Stimulated activated CD8-positive, alpha-beta memory T cell treated with anti-CD3 and anti-CD28 coated beads, Interleukin-7, amount 100 ng/mL, for 4 hours (primary cell): ENCODE measurements at places on chromosomes 6 and 20.

- peak; percentile 36 for DNase-seq
These were observed 1.2 kb downstream of the MTCH1 start for GRCh38 chr6:36984581-36985416.

- DNase-seq: no peak
These were observed 1009.7 kb upstream of the GJE1 start for GRCh38 chr6:141123049-141123448.

DNA sequence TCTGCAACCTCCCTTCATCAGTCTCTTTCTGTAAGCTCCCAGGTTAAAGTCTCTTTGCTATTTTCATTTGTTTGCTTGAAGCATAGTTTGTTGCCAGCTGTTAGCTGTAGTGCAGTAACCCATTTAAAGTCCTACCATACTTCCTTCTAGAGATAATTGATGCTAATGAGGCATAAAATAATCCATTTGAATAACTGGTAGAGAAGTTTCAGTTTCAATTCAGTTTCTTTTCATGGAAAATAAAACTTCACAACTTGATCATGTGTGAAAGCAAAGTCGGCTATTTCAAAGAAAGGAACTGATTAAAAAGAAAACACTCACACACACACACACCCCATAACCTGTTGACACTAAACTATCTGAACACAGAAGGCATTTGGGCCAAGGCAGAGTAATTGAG is 68.5 kb upstream of the TENT5A start:
- no peak for DNase-seq

GRCh38 chr20:35773154-35773751 is 1.4 kb downstream of the PHF20 start:
- peak; percentile 19 for DNase-seq

GRCh38 chr6:44009425-44010321 is 117.6 kb downstream of the MRPL14 start:
- DNase-seq: no peak

DNA sequence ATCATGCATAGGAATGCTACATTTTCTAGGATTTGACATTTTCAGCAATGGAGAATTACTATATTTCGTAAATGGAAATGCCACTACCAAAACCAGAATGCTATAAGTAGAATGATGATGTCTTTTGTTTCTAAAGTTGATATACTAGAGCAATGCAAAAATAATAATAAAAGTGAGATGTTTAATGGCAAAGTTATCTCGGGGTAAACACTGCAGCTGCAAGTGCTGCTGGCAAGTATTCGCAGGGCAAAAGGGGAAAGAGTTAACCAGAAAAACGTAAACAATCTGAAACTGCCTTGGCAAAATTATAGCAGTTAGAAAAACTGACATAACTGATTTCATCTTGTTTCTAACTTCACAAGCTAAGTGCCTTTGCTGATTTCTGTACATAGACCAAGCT is 45.5 kb upstream of the FILIP1 start:
- no peak for DNase-seq

DNA sequence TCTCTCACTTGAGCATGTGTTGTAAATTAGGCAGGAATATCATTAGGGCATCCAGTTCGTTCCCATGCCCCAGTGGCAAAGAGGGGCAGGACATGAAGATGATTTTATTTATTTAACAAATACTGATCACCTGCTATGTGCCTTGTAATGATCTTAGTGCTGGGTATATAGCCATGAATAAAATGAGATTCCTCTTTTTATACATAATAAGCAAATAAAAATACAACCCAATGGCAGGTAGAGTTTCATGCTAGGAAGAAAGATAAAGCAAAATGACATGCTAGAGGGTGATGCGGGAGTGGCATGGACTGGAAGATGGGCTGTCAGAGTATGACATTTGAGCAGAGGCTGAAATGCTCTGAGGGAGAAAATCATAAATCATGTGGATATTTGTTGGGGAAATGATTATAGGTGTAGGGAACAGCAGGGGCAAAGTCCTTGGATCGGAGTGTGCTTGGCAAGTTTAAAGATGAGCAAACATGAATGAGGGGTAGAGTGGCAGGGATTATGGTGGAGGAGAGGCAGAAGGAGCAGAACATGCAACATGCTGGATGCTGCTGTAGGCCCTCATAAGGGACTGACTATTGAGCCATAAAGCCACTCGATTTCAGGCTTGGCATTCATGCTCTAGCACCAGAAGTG is 342.1 kb downstream of the PLCB1 start:
- no peak for DNase-seq

DNA sequence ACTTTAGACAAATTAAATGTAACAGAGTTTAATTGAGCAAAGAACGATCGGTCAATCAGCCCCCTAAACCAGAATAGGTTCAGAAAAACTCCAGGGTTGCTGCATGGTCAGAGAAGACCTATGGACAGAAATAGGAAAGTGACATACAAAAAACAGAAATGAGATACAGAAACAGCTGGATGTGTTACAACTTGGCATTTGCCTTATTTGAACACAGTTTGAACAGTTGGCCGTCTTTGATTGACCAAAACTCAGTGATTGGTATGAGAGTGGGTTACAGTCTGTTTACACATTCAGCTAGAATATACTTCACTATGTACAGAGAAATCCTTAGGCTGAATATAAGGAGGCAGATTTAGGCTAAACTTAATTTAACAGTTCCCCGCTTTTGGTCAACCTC is 19.9 kb downstream of the SRSF6 start:
- no peak for DNase-seq

- no peak for DNase-seq
These were observed 65.0 kb upstream of the SIRPA start for GRCh38 chr20:1830240-1830639.

GRCh38 chr6:33824461-33825154 is 20.8 kb upstream of the MLN start:
- DNase-seq: no peak

DNA sequence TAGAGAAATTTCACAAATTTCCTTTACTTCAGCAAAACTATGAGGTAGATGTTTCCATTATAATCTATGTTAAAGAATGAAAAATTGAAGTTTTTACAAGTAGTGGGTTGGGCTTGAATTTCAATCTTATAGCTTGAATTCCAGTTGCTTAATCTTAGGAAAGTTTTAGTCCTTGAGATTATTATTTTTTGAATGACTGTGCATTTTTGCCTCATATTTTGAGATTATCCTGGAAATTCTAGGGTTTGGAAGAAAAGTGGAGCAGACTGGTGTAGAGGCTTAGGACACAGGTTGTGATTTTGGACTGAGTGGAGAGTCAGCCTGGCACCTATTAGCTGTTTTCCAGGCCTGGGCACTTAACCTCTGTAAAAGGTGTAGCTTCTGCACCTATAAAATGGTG is 5.7 kb downstream of the MTCL3 start:
- DNase-seq: no peak

- DNase-seq: no peak
These were observed 63.6 kb downstream of the F13A1 start for GRCh38 chr6:6256886-6257285.

DNA sequence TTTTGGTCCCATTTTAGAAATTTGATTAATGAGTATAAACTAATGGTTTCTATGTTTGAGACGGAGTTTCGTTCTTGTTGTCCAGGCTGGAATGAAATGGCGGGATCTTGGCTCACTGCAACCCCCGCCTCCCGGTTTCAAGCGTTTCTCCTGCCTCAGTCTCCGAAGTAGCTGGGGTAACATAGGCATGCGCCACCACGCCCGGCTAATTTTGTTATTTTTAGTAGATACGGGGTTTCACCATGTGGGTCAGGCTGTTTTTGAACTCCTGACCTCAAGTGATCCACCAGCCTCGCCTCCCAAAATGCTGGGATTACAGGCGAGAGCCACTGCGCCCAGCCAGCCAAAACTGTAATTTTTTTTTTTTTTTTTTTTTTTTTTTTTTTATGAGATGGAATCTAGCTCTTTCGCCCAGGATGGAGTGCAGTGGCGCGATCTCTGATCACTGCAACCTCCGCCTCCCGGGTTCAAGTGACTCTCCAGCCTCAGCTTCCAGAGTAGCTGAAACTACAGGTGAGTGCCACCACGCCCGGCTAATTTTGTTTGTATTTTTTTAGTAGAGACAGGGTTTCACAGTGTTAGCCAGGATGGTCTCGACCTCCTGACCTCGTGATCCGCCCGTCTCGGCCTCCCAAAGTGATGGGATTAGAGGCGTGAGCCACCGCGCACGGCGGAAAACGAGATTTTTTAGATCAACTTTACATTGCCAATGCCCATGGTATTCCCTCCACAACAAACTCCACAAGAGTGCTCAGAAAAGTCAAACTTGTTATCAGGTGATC is 127.8 kb downstream of the HFE start:
- no peak for DNase-seq

DNA sequence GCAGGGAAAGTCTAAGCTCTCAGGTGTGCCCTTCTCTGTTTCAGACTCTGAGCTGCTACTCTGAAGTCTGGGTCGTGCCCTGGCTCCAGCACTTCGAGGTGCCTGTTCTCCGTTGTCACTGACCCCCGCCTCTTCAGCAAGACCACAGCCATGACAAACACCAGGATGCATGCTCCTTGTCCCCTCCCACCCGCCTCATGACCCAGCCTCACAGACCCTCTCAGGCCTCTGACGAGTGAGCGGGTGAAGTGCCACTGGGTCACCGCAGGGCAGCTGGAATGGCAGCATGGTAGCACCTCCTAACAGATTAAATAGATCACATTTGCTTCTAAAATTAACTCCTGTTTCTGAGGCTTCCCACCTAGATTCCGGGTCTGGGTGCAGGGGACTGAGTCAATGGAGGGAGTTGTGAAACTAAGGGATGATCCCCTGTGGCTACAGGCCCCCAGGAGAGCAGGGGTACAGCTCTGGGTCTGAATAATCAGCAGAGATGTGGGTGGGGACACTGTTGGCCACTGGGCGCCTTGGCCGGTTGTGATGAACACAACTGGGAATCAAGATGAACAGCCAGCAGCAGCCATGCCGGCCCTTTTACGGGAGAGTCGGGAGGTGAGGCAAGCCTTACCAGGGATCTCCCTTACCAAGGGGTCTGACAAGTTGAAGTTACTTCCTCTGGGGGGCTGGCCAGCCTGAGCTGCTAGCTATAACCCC is 10.7 kb downstream of the CST7 start:
- no peak for DNase-seq

GRCh38 chr6:107767637-107768036 is 56.5 kb downstream of the SCML4 start:
- no peak for DNase-seq

DNA sequence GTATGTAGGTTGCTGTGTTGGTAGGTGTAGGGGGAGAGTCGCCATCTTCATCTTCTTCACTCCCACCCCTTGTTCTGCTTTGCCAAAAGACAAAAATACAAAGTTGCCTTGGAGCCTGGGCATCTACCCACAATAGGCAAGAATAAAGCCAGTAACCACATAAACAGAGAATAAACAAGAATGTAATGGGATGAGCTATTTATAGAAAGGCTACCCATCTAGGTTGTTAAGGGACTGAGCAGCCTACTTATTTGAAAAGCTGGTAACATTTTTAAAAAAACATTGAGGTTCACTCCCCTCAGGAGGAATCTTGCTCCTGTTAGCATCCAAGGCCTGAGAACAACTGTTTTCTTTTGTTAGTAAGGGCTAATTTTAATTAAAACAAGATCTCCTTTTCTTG is 301.4 kb upstream of the STXBP5 start:
- no peak for DNase-seq

DNA sequence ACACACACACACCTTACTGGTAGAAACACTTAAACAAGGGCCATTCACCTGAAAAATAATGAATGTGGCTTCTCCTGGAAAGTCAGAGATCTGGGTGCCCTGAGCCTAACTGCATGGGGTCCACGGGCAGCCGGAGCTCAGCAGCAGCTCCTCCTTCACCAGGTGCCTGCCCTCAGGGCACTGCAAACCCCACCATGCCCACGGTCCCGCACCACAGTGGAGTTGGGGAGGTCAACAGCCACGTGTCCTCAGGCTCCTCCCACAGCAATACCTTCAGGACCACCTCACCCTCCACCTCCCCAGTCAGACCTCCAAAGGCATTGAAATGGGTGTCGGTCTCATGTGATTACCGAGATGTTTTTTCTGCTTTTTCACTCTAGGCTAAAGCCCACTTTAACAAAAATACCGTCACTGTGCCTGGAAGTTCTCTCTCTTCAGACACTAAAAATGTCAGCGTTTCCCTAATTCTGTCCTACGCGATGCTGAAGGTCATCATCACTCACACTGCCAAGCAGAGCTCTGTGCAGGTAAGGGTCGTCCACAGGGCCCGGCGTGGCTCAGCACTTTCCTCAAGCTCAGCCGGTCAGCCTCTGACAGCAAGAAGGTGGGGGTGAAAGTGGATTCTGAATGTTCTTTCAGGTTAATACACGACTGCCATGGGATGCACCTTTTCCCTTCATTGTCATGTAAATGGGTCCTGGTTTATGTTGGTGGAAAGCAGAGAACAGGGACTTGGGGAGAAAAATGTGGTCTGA is 48.9 kb downstream of the CDK5RAP1 start:
- no peak for DNase-seq

DNA sequence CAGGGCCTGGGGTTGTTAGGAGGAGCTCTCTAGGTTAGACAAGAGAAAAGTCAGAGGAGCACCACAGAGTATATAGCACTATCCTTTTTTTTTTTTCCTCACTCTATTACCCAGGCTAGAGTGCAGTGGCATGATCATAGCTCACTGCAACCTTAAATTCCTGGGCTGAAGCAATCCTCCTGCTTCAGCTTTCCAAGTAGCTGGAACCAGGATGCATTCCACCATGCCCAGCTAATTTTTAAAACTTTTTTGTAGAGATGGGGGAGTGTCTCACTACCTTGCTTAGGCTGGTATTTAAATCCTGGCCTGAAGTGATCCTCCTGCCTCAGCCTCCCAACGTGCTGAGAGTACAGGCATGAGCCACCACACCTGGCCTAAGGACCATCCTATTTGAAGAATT is 19.3 kb upstream of the AKIRIN2 start:
- no peak for DNase-seq

- DNase-seq: no peak
These were observed 31.0 kb upstream of the FBXO30 start for GRCh38 chr6:145845557-145845956.

- DNase-seq: no peak
These were observed 148.9 kb downstream of the MAFB start for GRCh38 chr20:40540166-40540565.

DNA sequence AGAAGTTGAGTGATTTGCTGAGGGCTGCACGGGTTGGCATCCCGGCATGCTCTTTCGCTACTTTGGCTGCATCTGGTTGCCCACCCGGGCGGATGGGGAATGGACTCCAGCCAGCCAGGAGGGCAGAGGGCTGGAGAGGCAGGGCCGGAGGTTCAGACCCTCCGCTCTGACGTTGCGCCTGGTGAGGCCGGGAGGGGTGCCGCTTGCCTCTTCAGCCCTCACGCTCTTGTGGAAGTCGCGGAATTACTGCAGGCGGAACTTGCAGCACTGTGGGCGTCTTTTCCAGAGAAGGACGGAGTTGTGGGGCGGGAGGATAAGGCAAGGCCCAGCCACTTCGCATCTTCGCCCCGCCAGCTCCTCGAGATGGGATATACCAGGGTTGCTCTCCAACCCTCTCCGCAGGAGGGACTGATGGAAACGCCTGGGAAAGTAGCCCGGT is 656 bp downstream of the RTEL1 start:
- no peak for DNase-seq

- no peak for DNase-seq
These were observed 10.5 kb upstream of the BMP2 start for GRCh38 chr20:6756693-6757595.

GRCh38 chr6:5878792-5879191 is 127.9 kb downstream of the NRN1 start:
- no peak for DNase-seq

GRCh38 chr6:167769408-167770190 is 57.1 kb upstream of the AFDN start:
- no peak for DNase-seq
